ENCODE measurements at places on chromosomes 4 and X. TPM values are rescaled to one million over a fixed set of nuclear protein-coding genes. Genes with fewer than 3 reads are reported as not detected.
A peak's percentile ranks its signal among the peaks of the same experiment; 100 is the strongest.

The FAM149A gene
- total RNA-seq, result 17.4 TPM

- DNase-seq, result no peak
Measured at GRCh38 chrX:12954981-12955380, 19.9 kb upstream of the TMSB4X start.

- DNase-seq, result no peak
Measured at GRCh38 chr4:22498866-22499265, 17.0 kb downstream of the ADGRA3 start.

GRCh38 chr4:112677519-112678091 is 40.7 kb downstream of the LARP7 start:
- no peak for DNase-seq

DNA sequence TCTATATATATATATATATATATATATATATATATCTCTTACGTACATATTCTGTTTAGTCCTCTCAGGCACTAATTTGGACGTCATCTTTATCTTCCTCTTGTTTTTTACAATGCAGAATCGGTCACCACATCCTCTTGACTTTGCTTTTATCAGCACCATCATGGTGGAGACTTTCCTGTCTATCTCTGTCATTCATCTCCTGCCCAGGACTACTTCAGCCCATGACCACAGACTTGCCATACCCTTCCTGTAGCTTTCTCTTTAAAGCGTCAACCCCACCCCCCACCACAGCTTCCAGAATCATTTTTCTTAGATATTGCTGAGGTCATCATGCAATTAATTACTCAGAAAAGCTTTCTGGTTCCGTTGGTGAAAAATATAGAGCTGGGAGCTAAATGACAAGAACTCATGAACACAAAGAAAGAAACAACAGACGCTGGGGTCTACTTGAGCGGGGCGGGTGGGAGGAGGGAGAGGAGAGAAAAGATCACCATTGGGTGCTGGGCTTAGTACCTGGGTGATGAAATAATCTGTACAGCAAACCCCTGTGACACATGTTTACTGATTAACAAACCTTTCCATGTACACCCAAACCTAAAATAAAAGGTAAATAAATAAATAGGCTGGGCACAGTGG is 30.5 kb upstream of the PRKX start:
- no peak for DNase-seq

The PDCL2 gene
- total RNA-seq, result not detected

DNA sequence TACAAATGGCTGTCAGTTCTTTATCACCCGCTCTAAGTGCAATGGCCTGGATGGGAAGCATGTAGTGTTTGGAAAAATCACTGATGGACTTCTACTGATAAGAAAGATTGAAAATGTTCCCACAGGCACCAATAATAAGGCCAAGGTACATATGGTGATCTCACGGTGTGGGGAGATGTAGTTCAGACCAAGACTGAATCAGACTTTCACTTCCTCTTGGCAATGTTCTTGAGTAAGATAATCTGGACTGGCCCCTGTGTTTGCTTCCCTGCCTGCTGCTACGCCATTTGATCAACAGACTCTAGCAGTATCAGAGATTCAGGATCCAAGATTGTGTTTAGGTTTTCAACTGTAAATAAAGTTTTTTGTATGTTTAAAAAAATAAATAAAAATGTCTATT is 682.2 kb upstream of the AMOT start:
- no peak for DNase-seq

The RTL9 gene
- 0.48 TPM for total RNA-seq

- no peak for DNase-seq
Measured at GRCh38 chr4:180665481-180665880, 1577.7 kb upstream of the TENM3 start.

DNA sequence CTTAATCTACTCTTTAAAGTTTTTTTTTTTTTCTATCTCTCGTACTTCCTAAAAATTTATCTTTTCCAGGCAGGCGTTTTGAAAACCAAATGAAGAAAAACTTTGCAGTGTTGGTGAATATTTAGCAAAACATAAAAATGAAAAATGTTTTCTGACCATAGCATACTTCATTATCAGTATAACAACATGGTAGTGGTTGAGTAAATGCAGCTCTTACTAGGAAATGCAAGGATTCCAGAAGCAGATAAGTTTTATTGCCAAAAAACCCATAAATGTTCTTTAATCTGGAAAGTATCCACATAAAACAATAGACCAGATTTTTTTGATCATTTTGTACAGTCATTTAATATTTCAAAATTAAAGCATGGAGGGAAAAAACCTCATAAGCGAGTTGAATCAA is 136.9 kb upstream of the GUCY1A1 start:
- DNase-seq, result no peak

- no peak for DNase-seq
Measured at GRCh38 chrX:129679901-129680300, 25.1 kb upstream of the APLN start.

The SLITRK2 gene
- total RNA-seq, result 1.5 TPM

DNA sequence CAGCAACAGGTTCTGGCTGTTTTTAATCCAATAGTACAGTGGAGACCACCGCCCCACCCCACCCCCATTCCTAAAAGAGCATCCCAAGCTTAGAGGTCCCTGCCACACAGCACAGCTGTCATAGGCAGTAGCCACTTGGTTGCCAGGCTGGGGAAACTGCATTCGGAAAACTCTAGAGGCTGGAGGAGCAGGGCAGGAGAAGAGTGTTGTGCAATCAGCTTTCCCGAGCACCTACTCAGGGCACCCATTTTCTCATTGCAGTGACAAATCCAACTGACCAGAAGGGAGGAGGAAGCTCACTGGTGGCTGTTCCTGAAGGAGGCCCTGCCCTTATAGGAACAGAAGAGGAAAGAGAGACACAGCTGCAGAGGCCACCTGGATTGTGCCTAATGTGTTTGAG is 1.1 kb downstream of the CXCL1 start:
- DNase-seq, result no peak

- no peak for DNase-seq
Measured at GRCh38 chrX:46792810-46793188, 33.9 kb upstream of the SLC9A7 start.

The XAGE1B gene
- not detected for total RNA-seq

GRCh38 chrX:15750611-15751154 is 12.6 kb downstream of the CA5B start:
- no peak for DNase-seq

GRCh38 chr4:7625071-7625470 is 190.3 kb upstream of the PSAPL1 start:
- DNase-seq, result no peak

DNA sequence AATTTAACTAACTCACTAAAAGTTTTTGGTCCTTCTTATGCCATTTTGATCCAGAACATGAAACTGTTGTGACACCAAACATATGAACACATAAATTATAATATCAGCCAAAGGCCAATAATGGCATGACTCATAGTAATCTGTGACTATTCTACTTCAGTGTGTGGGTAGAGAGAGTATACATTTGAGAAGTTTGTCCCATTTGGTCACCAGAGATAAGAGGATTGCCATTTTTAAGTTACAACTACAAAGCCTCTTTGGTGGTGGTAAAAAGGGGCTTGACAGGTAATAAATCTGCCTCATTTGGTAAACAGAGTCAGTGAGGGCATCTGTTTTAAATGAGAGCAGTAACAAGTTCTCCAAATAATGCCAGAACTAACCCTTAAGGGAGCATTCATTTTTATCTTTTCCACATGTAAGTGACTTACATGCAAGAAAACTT is 117.9 kb downstream of the TBC1D19 start:
- no peak for DNase-seq

- DNase-seq, result peak; percentile 37
Measured at GRCh38 chrX:91434351-91435168, at the start of gene PABPC5. Gene PABPC5, plus strand, starts transcription at chrX:91434839. Its CDS starts 739 bp downstream, at chrX:91435578.

GRCh38 chr4:73608689-73609594 is 11.3 kb downstream of the RASSF6 start:
- DNase-seq, result no peak

DNA sequence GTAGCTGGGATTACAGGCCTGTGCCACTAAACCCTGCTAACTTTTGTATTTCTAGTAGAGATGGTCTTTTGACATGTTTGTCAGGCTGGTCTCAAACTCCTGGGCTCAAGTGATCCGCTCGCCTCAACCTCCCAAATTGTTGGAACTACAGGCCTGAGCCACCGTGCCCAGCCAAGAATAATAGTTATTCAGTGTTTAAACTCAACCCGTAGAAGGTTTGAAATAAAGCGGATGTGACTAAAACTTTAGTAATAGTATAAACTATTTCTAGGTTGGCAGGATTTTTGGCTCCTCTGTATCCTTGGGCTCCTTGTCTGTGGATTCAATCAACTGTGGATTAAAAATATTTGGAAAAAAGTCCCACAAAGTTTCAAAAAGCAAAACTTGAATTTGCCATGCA is 37.8 kb downstream of the PCDH10 start:
- no peak for DNase-seq

GRCh38 chrX:120749141-120749846 is 119.4 kb upstream of the C1GALT1C1 start:
- no peak for DNase-seq

GRCh38 chrX:45385757-45386156 is 185.1 kb upstream of the DIPK2B start:
- no peak for DNase-seq

DNA sequence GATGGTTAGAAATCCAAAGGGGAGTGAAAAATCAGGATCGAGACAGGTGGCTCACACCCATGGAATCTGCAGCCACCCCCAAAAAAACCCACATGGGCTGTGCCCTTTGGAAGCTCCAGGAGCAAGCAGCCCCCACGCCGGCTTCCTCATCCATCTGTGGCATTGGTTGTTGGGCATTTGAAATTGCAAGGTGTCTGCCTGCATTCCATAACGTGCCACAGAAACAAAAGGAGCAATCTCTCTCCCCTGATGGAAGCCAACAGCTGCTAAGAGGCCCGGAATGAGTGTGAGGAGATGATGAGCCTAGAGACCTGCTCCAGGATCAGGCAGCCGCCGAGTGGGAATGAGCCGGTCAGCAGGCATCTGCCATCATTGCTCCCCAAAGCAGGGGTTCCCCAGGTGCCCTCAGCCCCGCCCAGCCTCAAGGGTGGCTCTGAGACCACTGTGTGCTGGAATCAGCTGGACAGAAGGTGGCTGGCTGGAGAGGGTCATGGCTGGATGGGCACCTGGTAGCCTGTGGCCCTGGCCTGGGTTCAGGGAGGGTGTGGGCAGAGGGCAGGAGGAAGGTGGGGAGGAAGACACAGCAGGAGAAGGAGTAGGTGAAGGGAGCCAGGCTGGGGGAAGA is 113.2 kb downstream of the CRLF2 start:
- DNase-seq, result no peak

DNA sequence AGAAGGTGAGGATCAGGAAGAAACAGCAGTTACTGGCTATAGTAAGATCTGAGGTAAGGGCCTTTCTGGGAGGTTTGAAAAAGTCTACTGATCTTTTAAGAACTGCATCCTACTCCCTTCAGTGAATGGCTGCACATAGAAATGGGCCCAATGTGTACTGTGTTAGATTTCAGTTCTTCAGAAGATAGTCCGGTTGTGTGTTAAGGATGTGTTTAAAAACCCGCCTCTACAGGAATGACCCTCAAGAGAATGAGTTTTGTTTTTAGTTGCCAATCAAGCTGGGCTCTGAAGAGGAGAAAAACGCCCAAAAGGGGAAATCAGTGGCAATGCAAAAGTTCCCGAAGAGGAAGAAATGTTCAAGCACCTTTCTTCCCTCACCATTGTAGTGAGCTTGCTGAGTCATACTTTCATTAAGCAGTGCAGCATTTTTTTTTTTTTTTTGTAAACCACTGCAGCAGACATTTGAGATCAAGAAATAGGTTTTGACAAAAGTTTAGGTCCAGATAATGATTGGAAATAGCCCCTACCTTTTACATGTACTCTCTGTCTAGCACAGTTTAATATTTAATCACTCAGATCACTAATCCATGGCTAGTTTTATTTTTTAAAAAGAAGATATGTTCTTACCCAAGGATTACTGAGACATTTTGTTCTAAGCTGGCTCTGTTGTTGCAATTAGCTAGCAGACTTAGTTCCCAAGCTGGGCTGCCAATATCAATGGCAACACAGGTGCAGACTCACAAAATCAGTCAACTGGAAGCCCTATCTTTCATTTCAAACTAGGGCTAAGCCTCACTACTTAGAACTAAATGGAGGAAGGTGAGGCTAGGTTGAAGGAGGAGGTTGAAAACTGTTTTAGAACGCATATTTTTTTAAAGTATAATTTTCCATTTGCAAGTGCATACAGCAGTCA is 7.0 kb upstream of the TRPC5OS start:
- no peak for DNase-seq

GRCh38 chr4:189804894-189805293 is 135.8 kb upstream of the FRG1 start:
- no peak for DNase-seq

DNA sequence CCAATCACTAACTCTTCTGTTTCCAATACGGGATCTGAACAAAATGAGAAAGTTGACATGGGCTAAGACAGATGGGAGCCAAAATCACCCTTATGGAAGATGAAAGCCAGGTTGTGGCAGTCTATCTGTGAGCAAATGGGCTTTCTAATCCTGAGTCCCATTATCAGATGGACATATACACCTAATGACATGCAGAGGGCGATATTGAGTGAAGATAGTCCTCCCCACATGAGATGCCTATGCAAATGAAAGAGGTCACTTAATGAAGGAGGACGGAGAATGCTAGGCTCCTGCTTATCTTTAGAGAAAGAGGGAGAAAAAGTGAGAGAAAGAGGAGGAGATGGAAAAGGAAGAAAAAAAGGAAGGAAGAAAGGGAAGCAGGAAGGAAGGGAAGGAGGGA is 547.5 kb downstream of the NLGN4X start:
- DNase-seq, result no peak

- no peak for DNase-seq
Measured at GRCh38 chrX:85037114-85037513, 33.4 kb downstream of the APOOL start.

The UGT2B7 gene
- 0.48 TPM for total RNA-seq

DNA sequence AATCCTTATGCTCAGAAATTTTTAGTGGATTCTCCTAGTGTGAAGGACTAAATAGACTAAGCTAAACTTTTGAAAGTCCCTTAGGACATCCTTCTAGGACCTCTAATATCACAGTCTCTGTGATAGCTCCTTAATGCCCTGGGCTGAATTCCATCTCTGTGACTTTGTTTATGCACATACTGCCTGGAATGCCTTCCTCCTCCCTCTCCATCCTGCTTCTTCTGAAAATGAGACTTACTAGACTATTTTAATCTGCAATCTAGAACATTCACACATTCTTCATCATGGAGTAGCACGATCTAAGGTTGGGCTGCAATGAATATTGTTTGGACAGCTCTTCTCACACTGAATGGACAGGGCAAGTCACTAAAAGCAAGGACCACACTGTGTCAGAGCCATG is 65.0 kb upstream of the MSX1 start:
- no peak for DNase-seq

GRCh38 chr4:86834901-86835300 is 14.3 kb downstream of the SLC10A6 start:
- DNase-seq, result no peak
